A549 treated with dexamethasone at 1 μM for 4 hours (cell line): ENCODE measurements at places on chromosomes 3 and 15. TPM values are rescaled to one million over a fixed set of nuclear protein-coding genes. Genes with fewer than 3 reads are reported as not detected.

The EPHB3 gene
- total RNA-seq, result 0.17 to 0.45 TPM (median 0.26 TPM) in 5 replicates

The MESP1 gene
- 1.7 to 6.0 TPM (median 4.4 TPM) in 5 replicates for total RNA-seq

The NTRK3 gene
- total RNA-seq, result 16.4 to 27.2 TPM (median 22.9 TPM) in 5 replicates

The PLSCR5 gene
- not detected in 5 replicates for total RNA-seq

The ST8SIA2 gene
- 0.31 to 0.47 TPM (median 0.40 TPM) in 5 replicates for total RNA-seq

The ILDR1 gene
- total RNA-seq, result not detected in 5 replicates

The B3GALNT1 gene
- total RNA-seq, result 0.06 to 0.27 TPM (median 0.22 TPM) in 5 replicates

The ADCY5 gene
- 0.45 to 1.1 TPM (median 0.56 TPM) in 5 replicates for total RNA-seq

The OR5K2 gene
- total RNA-seq, result not detected in 5 replicates
